Stimulated activated CD8-positive, alpha-beta memory T cell treated with anti-CD3 and anti-CD28 coated beads, Interleukin-4, amount 100 ng/mL, for 1 hour (primary cell): ENCODE measurements at places on chromosomes 4 and X.

DNA sequence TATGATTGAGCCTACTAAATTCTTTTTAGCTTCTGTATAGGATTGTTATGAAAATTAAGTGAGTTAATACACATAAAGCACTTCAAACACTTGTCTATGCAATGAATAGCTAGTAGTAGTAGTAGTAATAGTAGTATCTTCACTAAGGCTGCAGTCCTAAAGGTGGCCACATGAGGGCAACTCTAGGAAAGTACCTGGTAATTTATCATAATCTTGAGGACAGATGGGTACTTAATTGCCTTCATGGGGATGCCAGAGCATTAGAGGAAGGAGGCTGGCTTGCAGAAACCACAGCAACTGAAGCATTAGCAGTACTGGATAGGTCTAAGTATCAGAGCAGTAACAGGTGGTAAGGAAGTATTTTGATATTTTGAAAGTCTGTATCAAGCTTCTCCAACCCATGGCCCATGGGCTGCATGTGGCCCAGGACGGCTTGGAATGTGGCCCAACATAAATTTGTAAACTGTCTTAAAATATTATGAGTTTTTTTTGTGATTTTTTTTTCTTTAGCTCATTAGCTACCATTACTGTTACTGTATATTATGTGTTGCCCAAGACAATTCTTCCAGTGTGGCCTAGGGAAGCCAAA is 17.3 kb downstream of the NIPAL1 start:
- DNase-seq, result no peak

GRCh38 chr4:16253127-16253960 is 27.1 kb upstream of the TAPT1 start:
- DNase-seq, result no peak

- no peak for DNase-seq
Measured at GRCh38 chrX:150980711-150981110, 2.4 kb upstream of the HMGB3 start.

- no peak for DNase-seq
Measured at GRCh38 chr4:6746721-6747293, 30.8 kb downstream of the BLOC1S4 start.

GRCh38 chr4:128358231-128358912 is 70.8 kb upstream of the PGRMC2 start:
- no peak for DNase-seq

GRCh38 chrX:39905946-39906345 is 191.8 kb downstream of the BCOR start:
- DNase-seq, result no peak

DNA sequence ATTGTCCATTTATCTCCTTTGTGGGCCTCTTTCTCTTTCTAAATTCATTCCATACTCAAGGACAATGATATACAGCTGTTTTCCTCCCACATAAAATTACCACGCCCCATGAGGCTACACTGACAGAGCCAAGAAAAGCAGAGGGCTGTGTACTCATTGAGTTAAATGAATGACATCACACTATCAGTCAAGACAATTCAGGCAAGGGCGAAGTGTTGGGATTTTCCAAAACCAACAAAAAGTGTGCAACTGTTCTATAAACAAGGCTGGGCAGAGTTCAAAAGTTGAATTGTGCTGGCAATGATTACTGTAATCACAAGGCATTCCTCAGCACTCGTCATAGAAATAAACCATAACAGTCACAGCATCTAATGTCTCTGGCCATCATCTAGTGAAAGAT is 799.6 kb upstream of the DIAPH2 start:
- no peak for DNase-seq

DNA sequence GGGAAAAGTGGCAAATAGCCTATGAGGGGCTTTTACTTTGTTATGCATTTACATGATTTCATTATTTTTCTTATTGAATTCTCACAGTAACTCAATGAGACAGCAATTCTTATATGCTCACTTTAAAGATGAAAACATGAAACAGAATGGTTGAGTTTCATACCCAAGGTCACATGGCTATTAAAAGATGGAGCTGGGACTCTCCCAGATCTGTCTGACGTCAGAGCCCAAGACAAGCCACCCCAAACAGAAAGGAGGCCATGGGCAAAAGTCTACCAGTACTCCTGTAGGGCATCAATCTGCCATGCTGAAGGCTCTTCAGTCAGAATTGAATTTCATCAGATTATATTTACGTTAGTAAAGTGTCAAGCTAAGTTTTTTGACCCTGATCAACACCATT is 13.2 kb downstream of the HSD17B11 start:
- no peak for DNase-seq

DNA sequence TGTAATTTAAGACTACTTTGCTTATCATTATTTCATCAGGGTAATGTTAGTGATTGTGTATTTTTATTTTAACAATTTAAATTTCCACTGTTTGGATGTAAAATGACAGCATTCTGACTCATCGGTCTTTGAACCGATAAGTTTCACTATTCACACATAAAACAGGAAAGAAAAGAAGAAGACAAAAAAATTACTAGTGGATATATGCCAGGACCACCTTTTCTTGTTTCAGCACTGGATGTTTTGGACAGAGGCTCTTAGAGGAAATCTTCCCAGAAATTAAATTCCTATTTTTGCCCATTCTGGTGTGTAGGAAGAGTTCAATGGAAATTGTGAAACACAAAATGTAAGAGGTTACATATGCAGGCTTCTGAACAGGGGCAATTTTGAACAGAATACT is 57.4 kb downstream of the VEGFC start:
- no peak for DNase-seq

GRCh38 chr4:68465058-68465457 is 17.8 kb downstream of the TMPRSS11E start:
- no peak for DNase-seq

- no peak for DNase-seq
Measured at GRCh38 chrX:11478026-11478425, 184.8 kb downstream of the AMELX start.
